ENCODE measurements at places on chromosomes 7 and 10.

DNA sequence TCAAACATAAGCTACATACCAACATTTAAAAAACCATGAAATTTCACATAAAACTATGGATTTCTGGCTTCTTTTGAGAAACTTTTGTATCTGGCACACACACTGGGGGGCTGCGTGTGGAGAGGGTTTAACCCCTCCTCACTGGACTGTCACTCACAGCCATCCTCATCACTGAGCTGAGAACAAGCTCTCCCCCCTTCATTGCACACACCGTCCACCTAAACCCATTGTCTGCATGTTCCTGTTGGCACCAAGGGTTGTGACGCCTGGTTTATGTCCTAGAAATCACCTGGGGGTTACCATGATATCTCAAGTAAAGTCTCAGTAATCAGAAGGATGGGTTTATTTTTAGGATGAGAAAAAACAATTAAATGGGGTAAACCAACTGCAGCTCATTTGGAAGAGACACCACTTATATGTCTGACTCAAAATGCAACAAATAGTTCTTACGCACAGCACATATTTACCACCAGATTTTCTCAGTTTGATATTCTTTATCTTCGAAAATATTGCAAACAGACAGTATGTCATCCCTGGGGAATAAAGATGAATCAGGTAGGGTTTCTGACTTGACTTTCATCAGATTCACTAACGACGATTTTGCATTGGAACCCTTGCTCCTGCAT, 218.5 kb upstream of the KLF6 start:
- DNase-seq: no peak

GRCh38 chr10:124213899-124214510, 120.6 kb upstream of the CHST15 start:
- no peak for DNase-seq

- no peak for DNase-seq
Measured at GRCh38 chr10:17758896-17759295, 6.9 kb downstream of the TMEM236 start.

GRCh38 chr10:115558252-115558651, 465.1 kb downstream of the ATRNL1 start:
- no peak for DNase-seq

- no peak for DNase-seq
Measured at GRCh38 chr10:3846736-3847135, 61.7 kb upstream of the KLF6 start.

GRCh38 chr10:74851831-74852230, 25.4 kb downstream of the KAT6B start:
- no peak for DNase-seq

- no peak for DNase-seq
Measured at GRCh38 chr10:63421591-63421990, 44.2 kb downstream of the JMJD1C start.

GRCh38 chr7:92192326-92192725, 13.4 kb upstream of the LRRD1 start:
- no peak for DNase-seq

DNA sequence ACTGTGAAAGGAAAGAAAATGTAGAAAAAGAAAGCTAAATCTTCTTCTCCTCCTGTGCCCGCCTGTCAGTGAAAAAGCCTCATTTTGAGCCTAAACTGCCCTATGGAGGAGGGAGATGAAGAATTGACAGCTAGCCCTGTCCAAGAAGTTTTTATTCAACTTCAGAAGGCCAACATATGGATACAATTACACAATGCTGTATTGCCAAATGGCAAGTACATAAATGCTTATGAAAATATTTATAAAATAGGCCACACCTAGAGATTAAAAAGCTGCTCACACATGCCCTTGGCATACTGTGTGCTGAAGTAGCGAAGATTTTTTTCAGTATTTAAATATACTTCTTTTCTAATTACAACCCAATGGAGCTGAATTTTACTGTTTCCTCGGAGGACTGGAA, 65.1 kb upstream of the NEBL start:
- DNase-seq: no peak

DNA sequence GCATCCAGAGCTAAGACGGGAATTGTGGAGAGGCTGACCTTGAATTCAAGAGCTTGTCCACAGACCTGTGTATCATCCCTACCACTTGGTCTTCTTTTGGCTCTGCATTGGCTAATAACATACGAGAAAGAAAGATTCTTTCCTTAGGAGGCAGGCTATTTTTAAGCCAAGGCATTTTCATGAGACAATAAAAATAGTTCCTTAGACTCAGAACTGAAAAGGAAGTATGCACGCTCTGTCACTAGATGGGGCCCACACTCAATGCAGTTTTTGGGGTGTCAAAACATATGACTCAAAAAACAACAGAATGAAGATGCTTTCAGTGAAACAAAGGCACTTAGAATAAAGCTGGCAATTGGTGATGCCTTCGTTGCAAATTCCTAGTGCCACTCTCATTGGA, 265.9 kb upstream of the DGKB start:
- no peak for DNase-seq

GRCh38 chr7:124029396-124030188, 3.3 kb downstream of the TMEM229A start:
- DNase-seq: no peak
